ENCODE measurements at places on chromosomes 16 and 17. TPM values are rescaled to one million over a fixed set of nuclear protein-coding genes. Genes with fewer than 3 reads are reported as not detected.
A peak's percentile ranks its signal among the peaks of the same experiment; 100 is the strongest.

The ATAD5 gene
- 14.3 TPM for total RNA-seq

DNA sequence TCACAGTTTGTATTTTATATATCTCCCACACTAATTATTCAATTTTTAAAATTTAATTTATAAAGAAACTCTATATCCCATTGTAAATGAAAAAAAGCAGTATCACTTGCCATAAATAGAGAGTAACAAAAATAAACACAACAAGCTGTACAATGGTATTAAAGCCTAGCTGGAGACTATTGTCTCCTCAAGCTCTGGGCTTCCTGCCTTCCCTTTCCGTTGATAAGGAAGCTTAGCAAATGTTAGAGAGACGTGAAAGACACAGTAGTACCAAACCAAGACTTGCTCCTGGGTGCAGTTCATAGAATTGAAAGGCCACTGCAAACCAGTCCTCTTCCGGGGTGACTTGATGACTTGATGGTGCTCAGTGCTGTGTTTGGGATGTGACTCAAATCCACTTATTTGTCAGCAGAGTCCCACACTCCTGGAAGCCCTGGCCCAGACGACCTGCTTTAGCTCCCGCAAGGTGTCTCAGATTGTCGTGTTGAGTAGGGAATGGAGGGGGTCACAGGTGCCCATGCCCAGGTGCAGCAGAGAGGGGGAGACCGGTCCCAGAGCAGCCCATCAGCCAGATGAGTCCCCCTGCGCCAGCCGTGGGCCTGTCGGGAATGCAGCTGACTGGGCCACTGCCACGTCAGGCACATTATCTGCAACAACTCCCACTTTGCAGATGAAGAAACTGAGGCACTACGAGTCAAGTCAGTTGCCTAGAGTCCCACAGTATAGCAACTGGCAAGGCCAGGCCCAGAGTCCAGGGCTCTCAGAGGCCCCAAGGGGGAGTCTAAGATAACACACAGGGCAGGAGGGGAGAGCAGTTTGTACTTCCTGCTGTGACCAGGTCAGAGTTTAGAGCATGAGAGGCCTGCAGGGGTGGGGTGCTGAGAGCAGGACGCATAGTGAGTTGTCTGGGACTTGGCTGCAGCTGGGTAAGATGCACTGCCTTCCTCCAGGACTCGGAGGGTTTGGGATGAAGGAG lies 40.5 kb downstream of the PSME3IP1 start:
- DNase-seq: peak; percentile 57

DNA sequence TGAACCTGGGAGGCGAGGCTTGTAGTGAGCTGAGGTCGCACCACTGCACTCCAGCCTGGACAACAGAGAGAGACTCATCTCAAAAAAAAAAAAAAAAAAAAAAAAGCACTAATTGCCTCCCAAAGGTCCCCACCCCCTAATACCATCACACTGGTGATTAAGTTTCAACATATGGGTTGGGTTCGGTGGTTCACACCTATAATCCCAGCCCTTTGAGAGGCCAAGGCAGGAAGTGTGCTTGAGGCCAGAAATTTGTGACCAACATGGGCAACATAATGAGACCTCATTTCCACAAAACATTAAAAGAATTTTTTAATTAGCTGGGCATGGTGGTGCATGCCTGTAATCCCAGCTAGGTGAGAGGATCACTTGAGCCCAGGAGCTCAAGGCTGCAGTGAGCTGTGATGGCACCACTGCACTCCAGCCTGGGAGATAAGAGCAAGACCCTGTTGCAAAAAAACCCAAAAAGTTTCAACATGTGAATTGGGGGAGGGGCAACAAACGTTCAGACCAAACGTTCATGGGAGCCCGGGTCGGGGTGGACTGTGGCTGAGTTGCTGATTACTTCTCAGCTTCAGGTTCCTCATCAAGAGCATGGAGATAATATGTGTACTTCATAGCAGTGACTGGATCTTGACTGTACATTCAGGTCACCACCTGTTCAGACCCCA lies 62.1 kb upstream of the NOL11 start:
- DNase-seq: no peak

DNA sequence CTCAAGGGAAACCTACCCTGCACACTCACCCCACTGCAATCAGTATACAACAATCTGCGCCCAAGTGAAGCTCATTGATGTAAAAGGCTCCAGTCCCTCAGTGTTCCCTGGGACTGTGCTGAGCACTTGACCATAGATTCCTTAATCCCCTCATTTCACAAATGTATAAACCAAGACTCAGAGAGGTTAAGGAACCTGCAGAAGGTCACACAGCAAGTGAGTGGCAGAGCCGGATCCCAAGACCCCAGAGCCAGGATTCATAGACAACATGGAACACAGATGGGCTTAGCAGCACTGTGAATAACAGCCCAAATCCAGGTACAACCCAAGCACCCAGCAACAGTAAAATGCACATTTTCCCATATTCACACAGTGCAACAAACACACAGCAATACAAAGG lies 225.7 kb downstream of the C16orf78 start:
- DNase-seq: no peak

- DNase-seq: no peak
Measured at GRCh38 chr16:57430955-57431354, 16.2 kb downstream of the CIAPIN1 start.

- no peak for DNase-seq
Measured at GRCh38 chr17:8857919-8858318, 9.6 kb downstream of the PIK3R6 start.

GRCh38 chr17:65169691-65170090 lies 32.5 kb downstream of the RGS9 start:
- no peak for DNase-seq
